Muscle of leg (tissue), 16 donors: ENCODE measurements at places on chromosomes 7 and 10. TPM values are rescaled to one million over a fixed set of nuclear protein-coding genes. Genes with fewer than 3 reads are reported as not detected.

The OR9A2 gene
- 0.18 TPM for total RNA-seq

DNA sequence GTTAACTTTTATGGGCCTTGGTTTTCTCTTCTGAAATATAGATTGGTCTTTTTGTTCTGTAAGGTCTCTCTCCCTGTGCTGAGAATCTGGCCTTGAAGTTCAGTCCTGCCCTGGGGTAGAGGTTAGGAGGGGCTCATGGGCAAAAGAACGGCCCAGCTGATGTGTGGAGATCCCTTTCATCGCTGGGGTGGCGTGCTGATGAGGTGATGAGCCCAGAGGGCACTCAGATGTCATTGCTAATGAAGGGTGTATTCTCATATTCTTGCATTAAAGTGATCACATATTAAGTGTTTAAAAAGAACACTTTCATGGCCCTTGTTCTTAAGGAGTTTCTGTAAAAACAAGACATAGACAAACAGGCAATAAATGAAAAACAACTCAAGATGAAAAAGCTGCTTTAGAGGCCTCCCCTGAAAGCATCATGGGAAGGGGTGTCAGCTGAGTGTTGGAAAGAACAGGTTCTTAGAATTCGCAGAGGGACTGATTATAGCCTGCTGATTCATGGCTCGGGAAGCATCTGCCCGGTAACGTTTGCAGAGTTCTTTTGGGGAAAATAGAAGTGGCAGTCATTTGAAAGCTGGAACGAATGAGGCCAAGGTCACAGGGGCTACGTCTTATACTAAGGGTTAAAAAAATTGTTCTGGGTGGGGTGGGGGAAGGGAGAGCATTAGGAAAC is 72.5 kb upstream of the GPR158 start:
- H3K36me3 ChIP-seq = no peaks in the 10 kb centered on the region
- no peaks in the 10 kb centered on the region for H3K4me1 ChIP-seq

DNA sequence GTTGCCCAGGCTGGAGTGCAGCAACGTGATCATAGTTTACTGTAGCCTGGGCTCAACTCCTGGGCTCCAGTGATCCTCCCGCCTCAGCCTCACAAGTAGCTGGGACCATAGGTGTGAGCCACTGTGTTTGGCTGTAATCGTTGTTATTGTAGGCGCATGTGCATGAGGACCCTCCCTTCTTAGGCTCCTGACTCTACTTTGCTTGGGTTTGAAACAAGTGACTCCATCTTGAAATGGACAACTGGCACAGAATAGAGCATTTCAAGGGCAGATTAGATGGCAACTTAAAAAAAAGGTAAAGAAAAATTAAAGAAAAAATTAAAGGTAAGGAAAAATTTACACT is 15.4 kb upstream of the GIMAP8 start:
- H3K4me1 ChIP-seq = no peaks in the 10 kb centered on the region
- DNase-seq = no peak
- no peaks in the 10 kb centered on the region for H3K36me3 ChIP-seq
- no peak overlapping the region for H3K4me3 ChIP-seq
- H3K27ac ChIP-seq = no peak overlapping the region

DNA sequence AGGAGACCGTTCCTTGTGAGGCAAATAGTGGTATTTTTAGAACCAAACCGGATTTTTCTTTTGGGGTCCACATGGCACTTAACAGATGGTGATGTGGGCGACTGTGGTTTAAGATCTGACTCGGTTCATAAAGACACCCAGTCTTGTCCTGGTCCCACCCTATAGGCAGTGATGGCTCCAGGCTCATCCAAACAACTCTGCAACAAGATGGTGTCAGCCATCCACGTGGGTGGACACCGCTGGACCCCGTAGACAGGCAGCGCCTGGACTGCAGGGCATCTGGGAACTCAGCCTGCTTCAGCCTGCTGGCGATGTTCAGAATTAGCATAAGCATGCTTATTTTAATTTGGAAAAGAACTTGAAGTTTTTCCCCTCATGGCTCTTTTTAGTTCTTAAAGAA is 258.4 kb upstream of the FZD1 start:
- no peak overlapping the region for H3K4me3 ChIP-seq
- no peaks in the 10 kb centered on the region for H3K27me3 ChIP-seq
- no peak for DNase-seq
- peaks cover 4% of the 10 kb centered on the region for H3K4me1 ChIP-seq
- H3K36me3 ChIP-seq = peaks cover 4% of the 10 kb centered on the region
- no peak overlapping the region for H3K27ac ChIP-seq
